ENCODE measurements at places on chromosomes 5 and 9.

DNA sequence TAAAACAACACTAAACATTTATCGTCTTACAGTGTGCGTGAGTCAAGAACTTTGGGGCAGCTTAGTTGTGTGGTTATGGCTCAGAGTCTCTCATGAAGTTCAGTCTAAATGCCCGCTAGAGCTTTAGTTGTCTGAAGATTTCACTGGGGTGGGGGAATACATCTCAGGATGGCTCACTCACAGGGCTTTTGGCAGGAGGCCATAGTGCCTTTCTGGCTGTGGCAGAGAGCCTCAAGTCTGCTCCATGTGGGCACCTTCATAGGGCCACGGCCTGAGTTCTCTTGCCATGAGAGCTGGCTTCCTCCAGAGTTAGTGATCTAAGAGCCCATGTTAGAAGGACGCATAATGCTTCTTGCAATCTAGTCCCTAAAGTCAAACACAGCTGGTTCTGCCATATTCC is 258.8 kb upstream of the NUDT12 start:
- no peak for DNase-seq

- DNase-seq, result no peak
These were observed 143.9 kb downstream of the GNAQ start for GRCh38 chr9:77887662-77888061.

- DNase-seq, result no peak
These were observed 9.0 kb downstream of the LCP2 start for GRCh38 chr5:170288551-170288950.

GRCh38 chr5:180233729-180234128 is 24.7 kb upstream of the RASGEF1C start:
- no peak for DNase-seq

DNA sequence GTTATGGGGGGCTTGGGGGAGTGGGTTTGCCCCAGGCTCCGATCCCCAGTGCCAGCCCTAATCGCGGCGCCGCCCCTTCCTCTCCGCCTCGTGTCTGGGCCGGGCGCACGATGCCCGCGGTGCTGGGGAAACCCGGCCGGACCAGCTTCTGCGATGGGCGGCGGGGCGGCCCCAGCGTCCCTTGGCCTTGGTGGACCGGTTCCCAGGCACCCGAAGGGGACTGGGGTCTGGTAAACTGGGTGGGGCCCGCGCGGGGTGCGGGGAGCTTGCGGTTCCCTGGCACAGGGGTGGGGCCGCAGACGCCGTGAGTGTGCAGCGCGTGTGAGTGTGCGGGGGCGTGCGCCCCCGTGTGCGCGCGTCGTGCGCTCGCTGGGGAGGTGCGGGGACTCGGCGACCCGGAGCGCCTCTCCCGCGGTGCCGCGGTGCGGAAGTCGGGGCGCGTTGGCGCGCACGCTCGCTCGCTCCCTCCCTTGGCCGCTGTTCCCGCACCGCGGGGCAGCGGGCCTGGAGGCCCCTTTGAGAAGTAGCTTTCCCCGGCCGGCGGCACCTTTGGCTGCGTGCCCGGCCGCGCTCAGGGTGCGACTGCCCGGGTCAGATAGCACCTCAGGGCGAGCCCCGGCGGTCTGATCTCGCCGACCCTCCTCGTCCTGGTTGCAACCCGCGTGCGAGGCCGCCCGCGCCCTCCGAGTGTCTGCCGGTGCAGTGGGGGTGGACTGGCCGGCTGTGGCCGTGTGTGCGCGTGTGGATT is 568 bp downstream of the MACIR start:
- peak; percentile 25 for DNase-seq

GRCh38 chr9:96177005-96177718 is 124.8 kb downstream of the HSD17B3 start:
- DNase-seq, result no peak

- DNase-seq, result no peak
These were observed 137.8 kb upstream of the RGMB start for GRCh38 chr5:98635656-98636055.

GRCh38 chr9:17682684-17683083 is 103.8 kb downstream of the SH3GL2 start:
- DNase-seq, result no peak

GRCh38 chr5:148342371-148343045 is 7.1 kb downstream of the SPINK9 start:
- DNase-seq, result no peak

GRCh38 chr5:139488260-139488659 is 5.7 kb upstream of the STING1 start:
- no peak for DNase-seq

GRCh38 chr9:88183798-88184495 is 45.7 kb upstream of the SPATA31C2 start:
- DNase-seq, result no peak

DNA sequence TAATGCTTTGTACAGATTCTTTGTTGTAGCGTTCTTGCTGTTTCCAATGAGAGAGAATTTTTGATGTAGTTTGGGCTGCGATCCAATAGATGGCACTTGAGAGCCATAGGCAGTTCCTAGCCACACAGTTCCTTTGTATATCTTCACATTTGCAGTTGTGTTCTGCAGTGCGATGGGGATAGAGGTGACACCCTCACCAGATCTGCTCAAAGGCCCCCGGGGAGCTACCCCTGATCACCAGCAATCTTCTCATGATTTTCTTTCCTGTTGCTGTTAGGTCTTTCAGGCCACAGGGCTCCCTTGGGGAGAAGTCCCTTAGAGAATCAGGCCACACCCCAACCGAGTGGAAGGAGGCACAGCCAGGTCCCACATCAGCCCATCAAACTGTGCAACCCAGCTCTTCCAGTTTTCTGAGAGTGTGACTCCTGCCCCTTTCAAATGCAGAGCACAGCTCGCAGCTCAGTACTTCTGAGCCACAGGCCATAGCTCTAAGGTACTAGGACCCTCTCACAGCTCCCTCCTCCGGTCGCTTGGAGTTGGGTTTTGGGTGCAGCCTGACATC is 353.7 kb downstream of the SLCO4C1 start:
- DNase-seq, result no peak

DNA sequence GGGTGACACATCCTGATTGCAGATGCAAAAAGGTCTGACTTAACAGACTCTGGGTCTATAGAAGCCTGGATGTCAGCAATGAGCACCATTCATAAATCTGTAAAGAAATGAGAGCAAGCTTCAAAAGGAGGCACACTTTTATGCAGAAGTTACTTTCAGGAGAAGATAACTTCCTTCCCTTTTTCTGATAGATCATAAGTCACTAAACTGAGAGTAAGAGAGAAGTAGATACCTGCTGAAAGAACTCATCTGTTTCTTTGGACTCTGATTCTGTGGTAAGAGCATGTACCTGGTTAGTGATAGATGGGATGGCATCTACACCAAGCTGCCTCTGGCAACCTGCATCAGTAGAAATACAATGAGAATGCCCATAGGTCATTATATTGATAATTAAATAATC is 525.6 kb downstream of the CETN3 start:
- DNase-seq, result no peak

DNA sequence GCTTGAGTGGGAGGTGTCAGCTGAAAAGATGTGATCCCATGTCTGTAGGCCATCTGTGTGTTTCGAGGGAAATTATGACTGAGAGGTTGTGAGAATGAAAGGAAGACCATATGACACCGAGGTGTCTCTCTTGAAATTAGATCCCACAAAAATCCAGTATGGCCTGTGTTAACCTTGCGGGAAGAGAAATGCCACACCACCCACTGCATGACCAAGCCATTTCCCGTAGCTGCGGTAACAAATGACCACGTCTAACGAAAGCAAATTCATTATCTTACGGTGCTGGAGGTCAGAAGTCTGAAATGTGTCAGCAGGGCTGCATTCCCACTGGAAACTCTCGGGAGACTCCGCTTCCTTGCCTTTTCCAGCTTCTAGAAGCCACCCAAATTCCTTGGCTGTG is 11.6 kb downstream of the C9orf57 start:
- DNase-seq, result no peak

DNA sequence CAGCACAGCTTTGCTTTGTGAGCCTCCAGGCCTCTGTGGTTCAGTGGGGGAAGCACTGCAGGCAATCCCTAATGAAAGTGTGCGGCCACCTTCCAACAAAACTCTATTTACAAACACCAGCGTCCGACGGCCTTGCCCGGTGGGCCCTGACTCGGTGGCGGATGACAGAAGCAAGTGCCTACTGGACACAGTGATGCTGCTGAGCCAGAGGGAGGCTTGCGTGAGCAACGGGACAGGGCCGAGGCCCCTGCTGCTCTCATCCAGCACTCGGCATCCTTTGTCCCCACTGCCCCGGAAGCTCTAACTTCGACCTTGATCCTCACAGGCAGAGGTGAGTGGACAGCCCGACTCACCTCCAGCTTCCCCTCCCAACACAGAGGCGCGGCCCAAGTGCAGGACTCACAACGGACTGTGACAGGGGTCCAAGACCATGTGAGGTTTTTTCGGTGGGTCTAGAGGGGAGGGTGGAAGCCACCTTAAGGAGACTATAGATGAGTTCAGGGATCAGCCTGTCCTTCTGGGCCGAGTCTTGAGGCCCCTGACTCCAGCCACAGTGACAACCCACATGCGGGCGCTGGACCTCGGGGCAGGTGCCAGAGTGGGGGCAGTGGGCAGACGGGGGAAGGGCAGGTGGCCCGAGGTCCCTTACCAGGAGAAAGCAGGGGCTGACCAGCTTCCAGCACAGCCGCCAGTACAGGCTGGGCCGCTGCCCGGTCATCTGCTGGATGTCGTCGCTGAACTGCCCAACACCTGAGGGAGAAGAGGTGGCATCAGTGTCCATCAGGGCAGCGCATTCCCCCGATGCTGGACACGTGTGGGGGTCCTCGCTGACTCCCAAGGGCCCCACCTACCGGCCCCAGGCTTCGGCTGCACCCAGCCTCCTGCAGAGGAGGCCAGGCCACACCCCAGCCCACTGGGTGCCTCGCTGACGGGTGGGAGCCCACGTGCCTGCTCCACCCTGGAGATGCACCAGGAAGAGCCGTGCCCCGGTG is 39.4 kb downstream of the SLC6A3 start:
- DNase-seq, result no peak

- DNase-seq, result no peak
These were observed 66.1 kb upstream of the TYRP1 start for GRCh38 chr9:12627096-12627495.

DNA sequence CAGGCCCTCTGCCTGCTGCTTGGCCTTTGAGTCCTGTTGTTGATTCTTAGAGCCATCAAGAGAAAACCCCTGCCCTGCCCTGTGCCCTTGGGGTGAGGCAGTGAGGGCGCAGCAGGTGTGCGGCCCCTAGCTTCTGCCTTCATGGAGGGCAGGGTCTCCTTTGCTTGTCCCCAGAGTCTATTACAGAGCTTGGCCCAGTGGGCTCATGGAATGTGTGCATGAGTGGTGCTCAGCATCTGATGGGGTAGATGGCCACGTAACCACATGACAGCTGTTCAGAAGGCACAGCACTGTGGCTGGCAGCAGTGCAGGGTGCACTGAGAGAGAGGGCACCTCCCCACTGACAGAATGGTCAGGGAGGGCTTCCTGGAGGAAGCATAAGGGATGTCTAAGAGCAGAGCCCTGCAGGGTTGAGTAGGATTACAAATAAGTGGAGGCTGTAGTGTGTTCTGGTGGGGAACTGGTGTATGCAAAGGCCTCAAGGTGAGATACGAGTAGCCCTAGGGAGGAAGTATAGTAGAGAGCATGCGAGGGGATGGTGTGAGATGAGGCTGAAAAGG is 70.8 kb downstream of the MACROH2A1 start:
- DNase-seq, result no peak

- DNase-seq, result no peak
These were observed 33.5 kb downstream of the CSNK1G3 start for GRCh38 chr5:123545506-123545905.

GRCh38 chr5:1141834-1142233 is 30.0 kb upstream of the SLC12A7 start:
- no peak for DNase-seq

DNA sequence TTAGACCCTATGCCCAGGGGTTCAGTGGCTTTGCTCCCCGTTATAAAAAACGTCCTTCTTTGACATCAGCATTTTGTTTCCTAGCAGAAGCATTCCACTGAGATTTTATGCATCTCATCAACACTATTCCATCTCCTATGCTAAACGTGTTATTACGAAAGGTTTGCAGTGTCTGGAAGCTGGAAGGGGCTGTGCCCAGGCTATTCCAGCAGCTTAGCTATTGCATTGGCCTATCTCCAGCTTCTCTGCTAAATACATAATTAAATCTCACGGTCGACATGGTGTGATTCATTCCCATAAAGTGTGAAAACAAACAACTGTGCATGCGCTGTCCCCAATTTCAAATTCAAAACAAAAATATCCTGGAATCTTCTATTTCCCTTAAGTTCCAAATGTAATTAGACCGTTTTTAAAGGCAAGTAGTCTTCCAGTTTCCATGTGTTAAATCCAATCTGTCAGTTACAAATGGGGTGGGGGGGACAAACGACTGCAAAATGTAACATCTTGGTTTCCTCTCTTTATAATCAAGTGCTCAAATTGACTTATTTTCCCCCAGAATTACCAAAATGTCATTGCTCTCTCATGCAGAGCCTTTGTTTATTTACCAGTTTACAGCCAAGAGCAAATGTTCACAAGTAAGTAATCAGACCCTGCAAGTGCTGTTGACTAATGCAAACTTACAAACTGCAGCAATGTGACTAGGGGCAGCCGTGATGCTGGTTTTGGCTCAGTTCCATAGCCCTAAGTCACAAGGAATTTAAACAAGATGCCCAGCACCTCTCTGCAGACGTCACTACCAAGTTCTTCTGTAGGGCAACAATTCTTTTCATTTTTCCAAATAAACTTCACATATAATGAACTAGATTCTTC is 212.3 kb upstream of the RORB start:
- no peak for DNase-seq

- no peak for DNase-seq
These were observed 195.3 kb downstream of the FBXL7 start for GRCh38 chr5:15695215-15695731.

DNA sequence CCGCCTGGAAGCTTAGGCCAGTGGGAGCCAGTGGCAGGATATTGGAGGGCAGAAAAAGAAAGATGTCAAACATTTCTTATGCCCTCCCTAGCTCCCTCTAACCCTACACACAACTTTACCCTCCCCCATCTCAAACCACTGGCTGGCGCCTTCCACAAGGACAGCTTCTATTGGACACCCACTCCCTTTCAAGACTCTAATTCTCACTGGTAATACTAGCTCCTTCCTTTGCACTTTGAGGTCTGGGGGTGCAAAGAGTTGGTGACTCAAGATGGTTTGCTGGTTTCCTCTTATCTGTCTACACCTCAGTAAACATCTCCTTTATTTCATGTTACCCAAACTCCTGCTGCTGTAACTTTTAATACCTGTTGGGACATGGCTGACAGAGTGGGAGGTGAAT is 11.6 kb upstream of the ITGA1 start:
- no peak for DNase-seq

DNA sequence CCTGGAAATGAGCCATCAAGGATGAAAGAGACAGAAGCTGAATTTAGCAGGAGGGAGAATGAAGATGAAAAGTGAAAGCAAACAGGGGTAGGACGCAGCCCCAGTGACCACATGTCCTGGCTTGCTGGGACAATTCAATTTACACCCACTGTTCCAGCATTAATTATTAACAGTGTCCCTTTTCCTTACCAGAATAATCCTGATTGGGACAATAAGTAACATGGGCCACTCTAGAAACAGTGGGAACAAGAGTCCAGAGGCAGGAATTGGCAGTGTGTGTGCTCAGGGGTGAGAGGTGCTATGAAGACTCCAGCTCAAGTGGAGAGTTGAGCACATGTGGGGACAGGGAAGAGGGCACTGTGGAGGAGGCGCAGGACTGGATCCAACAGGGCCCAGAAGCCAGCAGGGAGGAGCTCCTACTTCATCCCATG is 147.1 kb downstream of the C5orf15 start:
- DNase-seq, result no peak

- DNase-seq, result no peak
These were observed 465.0 kb downstream of the TAF11L14 start for GRCh38 chr5:18099261-18099660.

GRCh38 chr9:93052791-93053540 is 5.5 kb upstream of the SUSD3 start:
- no peak for DNase-seq

- no peak for DNase-seq
These were observed 500.2 kb upstream of the CDH6 start for GRCh38 chr5:30693326-30693725.
